Adipocyte (in vitro differentiated cells): ENCODE measurements at places on chromosomes 2 and 18.

GRCh38 chr2:65030476-65031332 is 25.5 kb upstream of the CEP68 start:
- no peak for DNase-seq

DNA sequence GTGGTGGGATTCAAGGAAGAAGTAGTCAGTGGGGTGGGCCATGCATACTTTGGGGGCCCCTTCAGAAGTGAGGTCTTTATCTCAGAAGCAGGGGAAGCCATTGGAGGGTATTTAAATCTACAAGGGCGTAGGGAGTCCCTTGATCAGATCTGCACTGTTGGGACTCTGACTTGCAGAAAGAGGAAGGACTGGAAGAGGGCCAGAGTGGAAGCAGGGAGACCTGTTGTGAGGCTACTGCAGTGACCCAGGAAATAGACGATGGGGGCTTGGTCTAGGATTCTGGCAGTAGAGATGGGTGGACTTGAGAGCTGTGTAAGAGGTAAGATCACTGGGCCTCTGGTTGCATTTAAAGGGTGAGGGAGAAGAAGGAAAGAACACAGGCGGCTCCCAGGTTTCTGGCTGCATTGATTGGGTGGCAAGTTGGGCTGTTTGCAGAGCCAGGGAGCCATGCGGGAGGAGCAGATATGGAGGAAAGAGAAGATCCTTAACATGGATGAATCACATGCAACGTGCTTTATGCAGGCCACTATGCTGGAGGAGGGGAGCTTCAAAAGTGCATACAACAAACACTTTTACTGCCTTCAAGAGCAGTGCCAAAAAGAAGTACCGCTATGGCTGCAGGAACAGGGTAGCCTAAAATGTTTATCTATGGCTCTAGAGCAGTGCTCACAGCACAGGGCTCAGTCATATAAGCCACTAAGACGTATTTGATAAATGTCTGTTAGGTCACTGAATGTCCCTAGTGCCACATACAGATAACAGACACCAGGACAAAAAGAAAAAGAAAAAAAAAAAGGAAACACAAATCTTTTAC is 2.3 kb downstream of the SFXN5 start:
- no peak for DNase-seq

GRCh38 chr2:163364736-163365135 is 371.1 kb downstream of the FIGN start:
- DNase-seq = no peak

DNA sequence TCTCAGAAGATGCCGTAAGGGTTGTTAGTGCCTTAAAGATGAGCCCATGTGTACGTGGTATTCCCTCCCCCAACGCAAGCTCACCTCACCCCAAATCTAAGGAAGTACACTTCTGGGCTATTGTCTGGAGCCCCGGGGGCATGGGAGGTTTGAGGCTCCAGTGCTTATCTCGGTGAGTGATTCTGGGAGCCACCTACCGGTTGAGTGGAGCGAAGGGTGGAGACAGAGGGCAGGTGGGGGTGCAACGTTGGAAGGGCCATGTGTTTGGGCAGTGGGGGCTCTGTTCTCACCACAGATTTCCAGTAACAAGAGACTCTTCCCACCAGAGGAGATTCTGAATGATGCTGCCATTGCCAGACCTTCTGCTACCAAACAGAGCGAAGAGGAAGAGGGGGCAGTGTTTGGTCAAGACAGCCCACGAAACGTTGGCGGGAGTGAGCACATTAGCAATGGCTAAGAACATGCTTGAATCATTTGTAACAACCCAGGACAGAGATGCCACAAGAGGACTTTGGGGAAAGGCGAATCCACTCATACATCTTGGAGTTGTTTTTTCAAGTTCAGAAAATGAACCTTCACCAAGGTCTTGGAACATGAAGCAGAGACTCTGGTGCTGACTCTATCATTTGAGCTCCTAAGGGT is 38.7 kb downstream of the TWIST2 start:
- no peak for DNase-seq

GRCh38 chr2:168180914-168181313 is 66.5 kb downstream of the STK39 start:
- DNase-seq = no peak

GRCh38 chr2:216299588-216299987 is 72.7 kb downstream of the MARCHF4 start:
- DNase-seq = no peak

DNA sequence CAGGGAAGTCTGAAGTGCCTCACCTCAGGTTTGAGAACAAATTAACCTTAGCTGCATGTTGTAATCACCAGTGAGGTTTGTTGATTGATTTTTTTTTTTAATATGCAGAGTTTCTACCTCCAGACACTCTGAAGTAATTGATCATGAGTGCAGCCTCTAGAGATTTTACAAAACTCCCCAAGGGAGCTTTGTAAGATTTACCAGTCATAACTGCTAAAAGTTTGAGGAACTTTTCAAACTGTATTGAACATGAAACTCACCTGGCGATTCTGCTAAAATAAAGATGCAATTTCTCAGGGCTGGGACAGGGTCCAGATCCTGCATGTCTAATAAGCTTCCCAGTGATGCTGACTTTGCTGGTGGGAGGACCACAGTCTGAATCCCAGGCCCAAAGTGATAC is 339.6 kb upstream of the DCC start:
- DNase-seq = no peak

DNA sequence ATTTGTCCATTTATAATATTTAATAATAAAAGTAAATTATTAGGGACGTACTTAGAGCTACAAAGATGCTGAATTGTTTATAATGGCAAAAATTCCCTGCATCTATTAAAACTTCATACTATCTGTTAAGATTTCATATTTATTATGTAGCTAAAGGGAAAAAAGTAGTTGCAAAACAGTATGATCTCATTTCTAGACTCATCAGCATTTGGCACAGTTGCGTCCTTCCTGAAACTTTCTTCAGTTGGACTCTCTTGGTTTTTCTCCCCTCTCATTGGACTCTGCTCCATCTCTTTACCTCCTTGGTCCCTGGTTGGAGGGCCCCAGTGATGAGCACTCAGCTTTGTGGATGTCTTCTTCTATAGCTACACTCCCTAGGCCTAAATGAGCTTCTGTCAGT is 99.6 kb downstream of the TMEM247 start:
- DNase-seq = no peak

- DNase-seq = peak; percentile 66
Observed at GRCh38 chr2:146579147-146579930, 1265.5 kb upstream of the ACVR2A start.

DNA sequence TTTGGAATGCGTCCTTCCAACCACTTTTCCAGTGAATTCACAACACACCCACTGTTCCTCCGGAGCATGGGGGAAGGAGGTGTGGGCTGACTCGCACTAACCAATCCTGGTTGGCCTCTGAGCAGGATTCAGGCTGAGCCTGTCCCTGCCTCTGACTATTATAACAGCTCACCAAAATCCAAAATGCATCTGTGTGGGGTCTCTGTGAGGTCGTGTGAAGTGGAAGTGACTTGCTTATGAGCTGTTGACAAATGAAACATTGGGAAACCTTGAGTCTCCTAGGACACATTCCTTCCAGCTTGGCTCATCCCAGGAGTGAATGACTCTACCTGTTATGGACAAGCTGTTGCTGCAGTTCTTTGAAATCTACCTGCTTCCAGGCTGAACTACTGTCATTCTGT is 1.5 kb downstream of the CIDEA start:
- no peak for DNase-seq
